ENCODE measurements at places on chromosomes 4 and X.
A peak's percentile ranks its signal among the peaks of the same experiment; 100 is the strongest.

GRCh38 chr4:7890635-7891393 is 48.8 kb downstream of the AFAP1 start:
- no peak overlapping the region for H3K27ac ChIP-seq
- no peaks in the 10 kb centered on the region for H3K4me1 ChIP-seq
- H3K27me3 ChIP-seq, result peaks cover 8% of the 10 kb centered on the region
- DNase-seq, result no peak

- H3K27ac ChIP-seq, result no peak overlapping the region
- no peak for DNase-seq
- H3K4me3 ChIP-seq, result no peak overlapping the region
- H3K4me1 ChIP-seq, result no peaks in the 10 kb centered on the region
- H3K27me3 ChIP-seq, result no peaks in the 10 kb centered on the region
- no peaks in the 10 kb centered on the region for H3K36me3 ChIP-seq
These were observed 357.6 kb upstream of the CPEB2 start for GRCh38 chr4:14644580-14645282.

DNA sequence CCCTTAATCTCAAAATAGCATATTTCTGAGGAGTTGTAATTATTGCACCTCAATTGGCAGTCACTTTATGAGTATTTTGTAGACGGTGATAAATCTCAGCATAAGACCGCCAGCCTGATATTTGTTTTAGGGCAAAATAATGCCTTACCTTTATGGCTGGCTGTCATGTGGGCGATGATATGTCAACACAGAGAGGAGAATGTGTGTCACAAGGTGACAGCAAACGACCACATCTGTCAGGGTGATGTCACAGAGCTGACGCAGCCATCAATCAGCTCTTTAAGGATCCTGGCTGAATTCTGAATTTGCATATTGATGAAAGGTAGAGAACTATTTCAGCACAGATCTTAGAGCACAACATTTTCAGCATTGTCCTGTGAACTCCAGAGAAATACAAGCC is 209.7 kb downstream of the CEP135 start:
- no peak for DNase-seq
- no peaks in the 10 kb centered on the region for H3K36me3 ChIP-seq
- H3K27ac ChIP-seq, result no peak overlapping the region
- H3K4me3 ChIP-seq, result no peak overlapping the region

GRCh38 chrX:133685822-133686221 is 270.5 kb upstream of the GPC4 start:
- H3K27me3 ChIP-seq, result no peaks in the 10 kb centered on the region
- DNase-seq, result peak; percentile 74
- H3K27ac ChIP-seq, result peak overlapping the region; percentile 98
- no peaks in the 10 kb centered on the region for H3K36me3 ChIP-seq
- H3K4me1 ChIP-seq, result peaks cover 64% of the 10 kb centered on the region

DNA sequence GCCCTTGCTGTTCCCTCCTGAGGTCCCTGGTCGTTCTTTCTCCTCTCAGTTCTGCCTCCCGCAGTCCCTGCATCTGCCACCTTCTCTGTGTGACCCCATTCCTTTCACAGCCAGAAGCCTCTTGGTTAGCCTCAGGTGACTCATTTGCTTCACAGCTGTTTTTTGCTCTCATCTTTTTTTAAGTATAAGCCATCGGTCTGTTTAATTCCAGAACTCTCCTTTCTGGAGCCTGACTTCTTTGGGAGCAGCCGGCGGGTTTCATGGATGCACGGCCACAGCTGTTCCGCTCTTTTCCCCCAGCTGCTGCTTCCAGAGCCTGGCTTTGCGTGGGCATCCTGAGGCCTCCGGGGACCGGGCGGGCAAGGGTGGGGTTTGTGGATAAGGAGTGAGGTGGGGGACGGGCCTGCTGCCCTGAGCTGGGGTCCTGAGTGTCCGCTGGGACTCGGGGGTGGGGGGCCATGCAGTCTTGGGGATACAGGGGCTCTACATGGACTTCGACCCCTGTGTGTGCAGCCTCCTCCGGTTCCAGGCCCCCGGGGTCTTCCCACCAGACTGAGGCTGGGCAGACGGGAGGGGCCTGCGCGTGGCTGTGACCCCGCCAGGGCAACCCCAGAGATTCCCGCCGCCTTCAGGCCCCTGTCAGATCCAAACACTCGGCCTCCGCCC is 46.7 kb downstream of the PCGF3 start:
- DNase-seq, result no peak
- H3K4me1 ChIP-seq, result no peaks in the 10 kb centered on the region
- H3K27ac ChIP-seq, result no peak overlapping the region
- H3K36me3 ChIP-seq, result peaks cover 72% of the 10 kb centered on the region

- no peak overlapping the region for H3K4me3 ChIP-seq
- DNase-seq, result no peak
- H3K27ac ChIP-seq, result no peak overlapping the region
- no peaks in the 10 kb centered on the region for H3K27me3 ChIP-seq
These were observed 70.7 kb upstream of the HPGD start for GRCh38 chr4:174592985-174593335.

DNA sequence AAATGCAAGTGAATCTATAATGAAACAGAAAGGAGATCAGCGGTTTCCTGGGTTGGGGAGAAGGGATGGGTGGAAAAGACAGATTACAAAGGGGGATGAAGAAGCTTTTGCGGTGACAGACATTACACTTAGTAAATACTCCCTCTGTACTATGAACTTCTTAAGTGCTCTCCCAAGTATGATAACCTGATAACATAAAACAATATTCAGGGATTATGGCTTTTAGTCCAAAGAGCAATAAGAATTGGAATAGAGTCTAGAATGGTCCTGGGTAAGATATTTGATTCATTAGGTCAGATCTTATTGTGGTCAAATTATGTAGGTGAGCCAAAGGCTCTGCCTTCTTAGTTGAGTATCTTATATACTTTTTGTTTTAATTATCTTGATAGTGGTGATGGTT is 9.2 kb downstream of the LRRC66 start:
- no peak overlapping the region for H3K4me3 ChIP-seq
- no peaks in the 10 kb centered on the region for H3K36me3 ChIP-seq
- no peaks in the 10 kb centered on the region for H3K27me3 ChIP-seq

DNA sequence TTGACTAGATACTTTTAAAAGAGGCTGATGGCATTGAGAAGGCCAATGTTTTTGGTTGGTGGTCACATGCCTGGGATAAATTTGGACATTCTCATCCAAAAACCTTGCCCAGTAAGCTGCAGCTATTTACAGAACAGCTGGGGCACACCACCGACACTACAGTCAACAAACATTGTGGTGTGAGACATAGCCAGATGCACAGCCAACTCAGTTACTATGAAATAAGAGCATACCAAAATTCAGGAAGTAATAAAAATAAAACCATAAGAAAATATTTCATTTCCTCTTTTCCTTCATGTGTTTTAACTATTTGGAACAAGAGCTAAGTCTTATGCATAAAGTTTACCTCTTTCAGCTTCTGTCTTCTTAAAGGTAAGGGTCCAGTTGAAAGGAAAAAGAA is 8.8 kb downstream of the PPM1K start:
- H3K27ac ChIP-seq, result no peak overlapping the region
- DNase-seq, result no peak
- H3K4me1 ChIP-seq, result peaks cover 5% of the 10 kb centered on the region
- peaks cover 24% of the 10 kb centered on the region for H3K36me3 ChIP-seq

DNA sequence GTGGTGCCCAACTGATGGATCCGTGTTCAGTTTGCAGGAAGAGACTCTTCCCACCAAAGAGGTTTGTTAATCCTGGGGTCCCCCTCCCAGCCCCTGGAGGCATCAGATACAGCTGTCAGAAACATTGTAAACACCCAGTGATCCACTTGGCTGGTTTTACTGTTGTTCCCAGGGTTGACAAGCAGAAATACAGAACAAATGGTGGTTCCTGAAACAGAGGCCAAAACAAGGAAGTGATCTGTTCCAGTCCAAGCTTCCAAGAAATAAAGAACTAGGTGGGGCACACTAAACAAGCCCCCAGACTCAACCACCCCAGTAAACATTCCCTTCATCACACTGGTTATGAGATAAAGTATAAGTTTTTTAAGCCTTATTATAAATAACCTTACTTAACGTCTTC is 1.4 kb downstream of the TMLHE start:
- H3K27ac ChIP-seq, result no peak overlapping the region
- no peak for DNase-seq
- no peak overlapping the region for H3K4me3 ChIP-seq
- H3K4me1 ChIP-seq, result peaks cover 20% of the 10 kb centered on the region

GRCh38 chr4:139242511-139243051 is 37.4 kb downstream of the MGARP start:
- no peaks in the 10 kb centered on the region for H3K36me3 ChIP-seq
- no peak overlapping the region for H3K4me3 ChIP-seq
- H3K27ac ChIP-seq, result no peak overlapping the region
- H3K4me1 ChIP-seq, result no peaks in the 10 kb centered on the region

DNA sequence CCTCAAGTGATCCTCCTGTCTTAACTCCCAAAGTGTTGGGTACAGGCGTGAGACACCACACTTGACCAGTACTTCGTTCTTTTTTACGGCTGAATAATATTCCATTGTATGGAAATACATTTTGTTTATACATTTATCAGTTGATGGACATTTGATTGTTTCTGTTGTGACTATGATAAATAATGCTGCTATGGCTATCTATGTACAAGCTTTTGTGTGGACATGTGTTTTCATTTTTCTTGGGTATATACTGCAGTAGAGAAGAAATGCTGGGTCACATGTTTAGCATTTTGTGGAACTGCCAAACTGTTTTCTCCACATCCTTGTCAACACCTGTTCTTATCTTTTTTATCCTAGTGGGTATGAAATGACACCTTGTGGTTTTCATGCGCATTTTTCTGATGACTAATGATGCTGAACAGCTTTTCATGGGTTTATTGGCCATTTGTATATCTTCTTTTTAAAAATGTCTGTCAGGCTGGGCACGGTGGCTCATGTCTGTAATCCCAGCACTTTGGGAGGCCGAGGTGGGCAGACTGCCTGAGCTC is 37.3 kb downstream of the SAT1 start:
- H3K27ac ChIP-seq, result no peak overlapping the region
- peaks cover 4% of the 10 kb centered on the region for H3K4me1 ChIP-seq
- no peak overlapping the region for H3K4me3 ChIP-seq
- no peaks in the 10 kb centered on the region for H3K36me3 ChIP-seq
- no peak for DNase-seq
- no peaks in the 10 kb centered on the region for H3K27me3 ChIP-seq

DNA sequence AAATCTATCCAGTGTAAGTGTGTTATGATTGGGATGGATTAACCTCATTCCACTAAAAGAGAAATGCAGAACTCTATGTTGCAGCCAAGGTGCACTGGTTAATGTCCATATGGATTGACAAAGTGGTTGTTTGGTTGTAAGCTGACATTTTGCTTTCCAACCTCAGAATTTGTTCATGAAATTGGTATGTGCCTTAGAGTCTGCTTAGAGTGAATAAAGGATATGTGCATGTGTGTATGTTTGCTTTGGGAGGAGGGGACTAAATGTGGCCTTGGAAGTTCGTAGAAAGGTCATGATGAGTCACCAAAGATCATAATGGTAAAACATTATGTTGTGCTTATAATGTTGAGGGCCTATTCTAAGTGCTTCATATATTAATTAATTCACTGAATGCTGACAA is 44.1 kb upstream of the MBNL3 start:
- H3K4me1 ChIP-seq, result no peaks in the 10 kb centered on the region
- H3K27ac ChIP-seq, result no peak overlapping the region
- H3K4me3 ChIP-seq, result no peak overlapping the region
- no peak for DNase-seq
- H3K36me3 ChIP-seq, result no peaks in the 10 kb centered on the region

DNA sequence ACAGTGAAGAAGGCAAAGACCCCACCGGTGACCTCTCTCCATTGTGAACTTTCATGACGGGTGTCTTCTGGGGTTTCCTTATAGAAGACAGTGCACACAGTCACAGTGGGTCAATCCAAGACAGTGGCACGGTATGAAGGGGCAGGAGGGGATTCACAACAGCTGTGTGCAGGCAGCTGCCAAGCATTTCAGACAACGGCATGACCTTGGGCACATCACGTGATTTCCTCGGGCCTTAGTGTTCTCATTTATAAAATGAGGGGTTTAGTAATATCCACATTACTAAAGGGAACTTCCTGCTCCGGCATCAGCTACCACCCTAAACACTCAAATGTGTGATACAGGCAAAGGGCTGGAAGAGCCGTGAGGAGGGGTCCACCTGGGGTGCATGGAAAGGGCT is 42.9 kb downstream of the RBM47 start:
- H3K4me1 ChIP-seq, result no peaks in the 10 kb centered on the region
- no peak overlapping the region for H3K4me3 ChIP-seq
- DNase-seq, result no peak

DNA sequence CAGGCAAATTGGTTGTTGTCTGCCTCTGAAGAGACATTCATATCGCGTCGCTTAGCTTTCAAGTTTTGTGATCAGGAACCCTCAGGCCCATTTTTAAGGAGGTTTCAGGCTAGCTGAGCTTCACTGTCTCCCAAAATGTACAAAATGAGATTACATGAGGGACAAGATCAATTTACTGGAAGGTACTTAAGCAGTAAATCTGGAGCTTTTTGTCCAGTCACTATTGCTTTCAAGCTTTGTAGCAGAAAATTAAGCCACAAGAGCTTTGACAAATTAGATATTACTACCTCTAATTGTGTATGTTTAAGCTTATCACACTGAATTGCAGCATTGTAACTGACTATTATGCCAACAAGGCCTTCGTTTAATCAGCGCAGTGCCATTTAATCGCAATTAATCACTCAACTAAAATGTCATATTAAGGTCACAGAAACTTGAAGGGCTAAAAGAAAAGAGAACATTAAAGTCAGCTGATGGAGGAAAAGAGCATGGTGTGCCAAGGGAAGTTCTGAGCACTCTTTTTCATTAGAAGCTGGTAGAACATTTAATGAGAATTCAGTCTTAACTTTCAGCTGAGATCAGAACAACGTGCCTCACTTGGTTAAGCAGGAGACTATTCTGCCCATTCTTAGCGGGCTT is 353.0 kb downstream of the FBXO8 start:
- no peak for DNase-seq
- H3K27me3 ChIP-seq, result peaks cover 2% of the 10 kb centered on the region
- H3K4me1 ChIP-seq, result no peaks in the 10 kb centered on the region
- H3K4me3 ChIP-seq, result no peak overlapping the region

DNA sequence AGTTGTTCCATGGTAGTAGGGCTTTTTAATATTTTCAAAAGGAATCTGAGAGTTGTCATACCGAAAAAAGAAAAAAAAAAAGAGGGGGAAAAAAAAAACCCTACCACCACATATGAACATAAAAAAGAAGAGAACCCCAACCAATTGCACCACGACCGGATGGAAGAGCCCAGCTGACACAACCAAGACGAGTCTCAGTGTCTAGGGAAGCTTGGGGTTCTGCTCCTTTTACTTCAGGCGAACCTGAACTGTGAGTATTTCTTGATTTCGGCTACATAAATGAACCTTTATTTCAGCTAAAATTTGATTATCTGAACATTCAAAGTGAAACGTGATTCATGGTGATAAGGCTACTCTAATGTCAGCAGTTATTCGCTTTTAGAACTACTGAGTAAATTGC is at the start of gene GPR34:
Gene GPR34 (plus strand): TSS at position 139 of the 400 bp plus-strand sequence. CDS start 6,661 bp downstream, outside the sequence.
- H3K4me3 ChIP-seq, result no peak within 1 kb of the TSS
- H3K36me3 ChIP-seq, result peaks cover 4% of the 10 kb centered on the region
- H3K4me1 ChIP-seq, result no peaks in the 10 kb centered on the region
- no peaks in the 10 kb centered on the region for H3K27me3 ChIP-seq
- no peak within 1 kb of the TSS for H3K27ac ChIP-seq
- DNase-seq, result no peak

Measured in DND-41 (cell line).